Hematopoietic multipotent progenitor cell treated with erythropoietin and hydrocortisone succinate and interleukin-3 and kit ligand, for 15 days (in vitro differentiated cells): ENCODE measurements at places on chromosomes 6 and 20.

- peak; percentile 76 for DNase-seq
These were observed 1.5 kb downstream of the TP53INP2 start for GRCh38 chr20:34705397-34706301.

- DNase-seq: no peak
These were observed 32.8 kb downstream of the VIP start for GRCh38 chr6:152783217-152783878.

DNA sequence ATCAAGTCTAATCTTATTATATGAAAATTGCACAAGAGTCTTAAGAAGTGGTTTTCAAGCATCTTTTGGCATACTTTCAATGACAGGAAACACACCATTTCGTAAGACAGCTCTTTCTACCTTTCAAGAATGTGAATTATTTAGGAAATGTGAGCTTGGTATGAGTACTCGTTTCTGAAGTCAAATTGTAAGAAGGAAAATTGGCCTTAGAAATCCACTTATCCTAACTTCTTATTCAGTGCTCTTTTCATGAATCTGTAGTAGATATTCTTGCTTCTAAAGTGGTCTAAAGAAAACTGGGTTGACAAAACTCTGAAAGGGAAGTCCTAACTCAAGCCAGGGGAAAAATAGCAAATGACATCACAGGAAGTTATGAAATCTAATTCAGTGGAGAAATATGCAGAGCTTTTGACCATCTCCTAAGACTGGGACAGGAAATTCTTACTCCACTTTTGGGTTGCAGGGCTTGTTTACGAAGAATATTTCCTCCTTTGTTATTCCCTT is 38.5 kb upstream of the OGFRL1 start:
- no peak for DNase-seq

GRCh38 chr20:52585333-52585732 is 386.8 kb upstream of the TSHZ2 start:
- no peak for DNase-seq

- DNase-seq: no peak
These were observed 160.2 kb downstream of the GMPR start for GRCh38 chr6:16398587-16398986.

- no peak for DNase-seq
These were observed 34.4 kb downstream of the TENT5A start for GRCh38 chr6:81718126-81718525.

GRCh38 chr6:142172758-142173157 is 25.7 kb downstream of the VTA1 start:
- DNase-seq: no peak

GRCh38 chr6:156396068-156396771 is 381.0 kb upstream of the ARID1B start:
- DNase-seq: no peak

DNA sequence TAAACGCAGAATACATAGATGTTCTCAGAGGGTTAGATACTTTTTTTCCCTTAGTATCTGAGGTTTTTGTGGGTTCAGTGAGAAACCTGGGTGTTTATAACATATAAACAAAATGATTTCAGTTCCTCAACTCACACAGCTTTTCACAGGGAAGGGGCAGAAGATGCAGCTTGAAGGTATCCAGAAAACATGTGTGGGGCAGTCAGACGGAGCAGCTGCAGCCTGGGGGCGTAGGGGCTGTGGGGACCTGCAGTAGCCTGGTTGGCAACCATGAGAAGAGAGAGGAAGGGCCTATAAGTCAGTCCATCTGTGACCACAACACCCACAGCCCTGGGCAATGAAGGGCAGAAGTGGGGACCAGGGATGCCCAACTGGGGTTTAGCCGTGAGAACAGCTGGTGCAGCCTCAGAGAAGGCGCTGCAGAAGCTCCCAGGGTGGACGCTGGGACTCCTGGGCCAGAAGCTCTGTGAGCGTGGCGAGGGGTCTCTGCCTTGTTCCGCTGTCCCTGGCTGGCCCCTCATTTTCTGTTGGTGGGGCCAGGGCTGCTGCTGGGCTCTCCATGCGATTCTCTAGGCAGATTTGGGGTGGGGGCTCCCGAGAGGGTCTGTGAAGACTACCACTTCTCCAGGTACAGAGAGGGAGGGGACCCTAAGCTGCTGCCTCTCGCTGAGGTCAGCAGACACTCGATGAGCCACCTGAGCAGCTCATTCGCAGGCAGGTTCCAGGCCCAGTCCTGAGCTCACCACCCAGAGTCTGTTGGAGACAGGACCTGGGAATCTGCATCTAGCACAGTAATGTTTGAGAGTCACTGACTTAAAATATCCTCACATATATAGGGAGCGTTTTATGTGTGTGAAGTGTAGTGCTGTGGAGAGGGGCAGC is 181.2 kb downstream of the ZDHHC14 start:
- DNase-seq: no peak
